ENCODE measurements at places on chromosomes 1 and 21.
A peak's percentile ranks its signal among the peaks of the same experiment; 100 is the strongest.

DNA sequence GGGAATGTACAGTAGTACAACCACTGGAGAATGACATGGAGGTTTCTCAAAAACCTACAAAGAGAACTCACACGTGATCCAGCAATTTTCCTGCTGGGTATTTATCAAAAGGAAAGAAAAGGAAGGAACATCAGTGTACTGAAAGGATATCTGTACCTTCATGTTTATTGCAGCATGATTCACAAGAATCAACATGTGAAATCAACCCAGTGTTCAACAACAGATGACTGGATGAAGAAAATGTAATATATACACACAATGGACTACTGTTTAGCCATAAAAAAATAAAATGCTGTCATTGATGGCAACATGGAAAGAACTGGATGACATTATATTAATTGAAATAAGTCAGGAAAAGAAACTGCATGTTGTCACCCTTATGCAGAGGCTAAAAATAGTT lies 19.0 kb upstream of the CYP4A11 start:
- no peak for DNase-seq
- no peaks in the 10 kb centered on the region for H3K36me3 ChIP-seq
- H3K27ac ChIP-seq: no peak overlapping the region
- H3K27me3 ChIP-seq: peaks cover 7% of the 10 kb centered on the region

GRCh38 chr1:11484321-11484655 lies 5.3 kb downstream of the DISP3 start:
- H3K4me1 ChIP-seq: peaks cover 6% of the 10 kb centered on the region
- peaks cover 21% of the 10 kb centered on the region for H3K27me3 ChIP-seq
- H3K36me3 ChIP-seq: no peaks in the 10 kb centered on the region
- no peak for DNase-seq

DNA sequence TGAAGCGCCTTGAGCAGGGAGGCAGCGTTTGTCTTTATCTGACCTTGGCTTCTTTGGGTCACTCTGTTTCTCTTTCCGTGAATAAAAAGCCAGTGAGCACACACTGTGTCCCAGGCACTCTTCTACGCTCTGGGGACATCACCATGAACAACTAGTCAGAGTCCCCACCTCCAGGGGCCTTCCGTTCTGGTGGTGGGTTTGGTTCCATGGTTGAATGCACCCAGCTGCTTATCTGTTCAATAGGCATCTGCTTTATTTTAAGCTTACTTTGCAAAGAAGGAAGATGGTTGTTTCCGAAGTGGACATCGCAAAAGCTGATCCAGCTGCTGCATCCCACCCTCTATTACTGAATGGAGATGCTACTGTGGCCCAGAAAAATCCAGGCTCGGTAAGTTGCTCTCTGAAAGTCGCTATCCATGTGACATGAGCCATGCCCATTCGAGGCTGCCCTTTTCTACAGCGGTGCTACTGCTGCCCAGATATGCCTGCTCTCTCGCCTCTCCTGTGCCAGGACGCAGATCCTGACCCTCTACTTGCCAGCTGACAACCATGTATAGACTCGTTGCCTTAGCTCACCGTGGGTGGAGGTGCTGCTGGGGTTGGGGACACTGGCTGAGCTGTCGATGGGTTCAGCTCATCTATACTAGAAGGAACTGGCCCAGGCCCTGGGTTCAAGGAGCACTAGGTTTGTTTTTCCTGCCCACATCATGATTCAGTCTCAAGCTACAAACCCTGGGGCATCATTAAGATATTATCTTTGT lies 5.9 kb downstream of the MX1 start:
- peaks cover 90% of the 10 kb centered on the region for H3K36me3 ChIP-seq
- peaks cover 65% of the 10 kb centered on the region for H3K4me1 ChIP-seq
- no peaks in the 10 kb centered on the region for H3K27me3 ChIP-seq
- H3K4me3 ChIP-seq: peak overlapping the region; percentile 26

GRCh38 chr1:41712695-41713094 lies 206.0 kb downstream of the HIVEP3 start:
- H3K27ac ChIP-seq: no peak overlapping the region
- DNase-seq: no peak
- H3K27me3 ChIP-seq: no peaks in the 10 kb centered on the region
- no peaks in the 10 kb centered on the region for H3K36me3 ChIP-seq

DNA sequence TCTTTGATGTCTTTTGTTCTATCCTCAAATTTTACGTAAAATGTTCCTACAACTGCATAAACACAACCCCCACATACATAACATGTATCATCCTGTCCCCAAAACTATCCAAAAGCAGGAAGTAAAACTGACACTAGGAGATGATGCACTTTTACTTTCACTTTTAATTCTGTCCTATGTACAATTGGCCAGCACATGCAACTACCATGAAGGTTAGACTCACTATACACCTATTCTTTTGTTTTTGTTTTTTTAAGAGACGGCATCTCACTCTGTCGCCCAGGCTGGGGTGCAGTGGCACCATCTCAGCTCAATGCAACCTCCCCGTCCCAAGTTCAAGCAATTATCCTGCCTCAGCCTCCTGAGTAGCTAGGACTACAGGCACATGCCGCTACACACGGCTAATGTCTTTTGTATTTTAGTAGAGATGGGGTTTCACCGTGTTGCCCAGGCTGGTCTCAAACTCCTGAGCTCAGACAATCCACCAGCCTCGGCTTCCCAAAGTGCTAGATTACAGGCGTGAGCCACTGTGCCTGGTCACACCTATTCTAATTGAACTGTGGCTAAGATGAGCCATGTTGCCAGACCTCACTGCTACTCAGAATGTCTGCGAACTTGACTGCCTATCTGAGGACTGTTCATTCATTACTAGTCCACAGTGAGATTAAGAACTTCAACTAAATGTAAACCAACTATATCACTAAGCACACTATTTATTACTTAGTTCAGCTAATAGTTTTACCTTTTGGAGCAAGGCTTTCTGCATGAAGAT lies 48.0 kb downstream of the TOR3A start:
- peak overlapping the region; percentile 97 for H3K27ac ChIP-seq
- peaks cover 14% of the 10 kb centered on the region for H3K36me3 ChIP-seq
- peaks cover 26% of the 10 kb centered on the region for H3K4me1 ChIP-seq
- H3K4me3 ChIP-seq: peak overlapping the region; percentile 85

GRCh38 chr1:230147253-230148125 lies 80.5 kb downstream of the GALNT2 start:
- H3K4me3 ChIP-seq: no peak overlapping the region
- no peak for DNase-seq
- H3K4me1 ChIP-seq: peaks cover 34% of the 10 kb centered on the region
- H3K36me3 ChIP-seq: no peaks in the 10 kb centered on the region

Data from activated CD4-positive, alpha-beta T cell treated with anti-CD3 and anti-CD28 coated beads, Interleukin-2, amount 10 ng/mL, durations not matched to agents 24 days and 14 days (primary cell).